ENCODE measurements at places on chromosomes 2 and 18. TPM values are rescaled to one million over a fixed set of nuclear protein-coding genes. Genes with fewer than 3 reads are reported as not detected.

GRCh38 chr2:59888015-59888414, 665.4 kb downstream of the BCL11A start:
- ATAC-seq, result no peak

GRCh38 chr2:231210782-231211181, 12.4 kb downstream of the ARMC9 start:
- ATAC-seq, result no peak

GRCh38 chr2:161147856-161148255, 12.4 kb upstream of the TANK start:
- ATAC-seq, result no peak

Gene CRYGC
- total RNA-seq, result not detected

Gene LOXHD1
- total RNA-seq, result not detected

Data from gastroesophageal sphincter (tissue), 4 donors.